ENCODE measurements at places on chromosomes 11 and 22.

- DNase-seq = peak; percentile 27
Observed at GRCh38 chr11:29527391-29527936, 489.4 kb downstream of the KCNA4 start.

GRCh38 chr11:8062781-8063257, 18.2 kb upstream of the TUB start:
- DNase-seq = no peak

- no peak for DNase-seq
Observed at GRCh38 chr11:79296141-79296540, 144.7 kb downstream of the TENM4 start.

GRCh38 chr22:25370322-25370721, 150.9 kb downstream of the CRYBB2 start:
- DNase-seq = no peak

GRCh38 chr11:70127653-70128434, 49.7 kb downstream of the ANO1 start:
- no peak for DNase-seq

GRCh38 chr22:31526270-31526669, 29.9 kb downstream of the SFI1 start:
- peak; percentile 65 for DNase-seq

GRCh38 chr11:94315664-94316063, 11.3 kb downstream of the IZUMO1R start:
- DNase-seq = no peak
